Urinary bladder (tissue), 4 donors: ENCODE measurements at places on chromosomes 2 and 18. TPM values are rescaled to one million over a fixed set of nuclear protein-coding genes. Genes with fewer than 3 reads are reported as not detected.

GRCh38 chr18:77448046-77448445, 198.4 kb downstream of the GALR1 start:
- no peak for DNase-seq

- no peak for DNase-seq
Observed at GRCh38 chr2:202113571-202114142, 40.6 kb downstream of the KIAA2012 start.

- DNase-seq, result no peak
Observed at GRCh38 chr2:224165901-224166319, 126.8 kb upstream of the SERPINE2 start.

Gene SIX3
- not detected for total RNA-seq

DNA sequence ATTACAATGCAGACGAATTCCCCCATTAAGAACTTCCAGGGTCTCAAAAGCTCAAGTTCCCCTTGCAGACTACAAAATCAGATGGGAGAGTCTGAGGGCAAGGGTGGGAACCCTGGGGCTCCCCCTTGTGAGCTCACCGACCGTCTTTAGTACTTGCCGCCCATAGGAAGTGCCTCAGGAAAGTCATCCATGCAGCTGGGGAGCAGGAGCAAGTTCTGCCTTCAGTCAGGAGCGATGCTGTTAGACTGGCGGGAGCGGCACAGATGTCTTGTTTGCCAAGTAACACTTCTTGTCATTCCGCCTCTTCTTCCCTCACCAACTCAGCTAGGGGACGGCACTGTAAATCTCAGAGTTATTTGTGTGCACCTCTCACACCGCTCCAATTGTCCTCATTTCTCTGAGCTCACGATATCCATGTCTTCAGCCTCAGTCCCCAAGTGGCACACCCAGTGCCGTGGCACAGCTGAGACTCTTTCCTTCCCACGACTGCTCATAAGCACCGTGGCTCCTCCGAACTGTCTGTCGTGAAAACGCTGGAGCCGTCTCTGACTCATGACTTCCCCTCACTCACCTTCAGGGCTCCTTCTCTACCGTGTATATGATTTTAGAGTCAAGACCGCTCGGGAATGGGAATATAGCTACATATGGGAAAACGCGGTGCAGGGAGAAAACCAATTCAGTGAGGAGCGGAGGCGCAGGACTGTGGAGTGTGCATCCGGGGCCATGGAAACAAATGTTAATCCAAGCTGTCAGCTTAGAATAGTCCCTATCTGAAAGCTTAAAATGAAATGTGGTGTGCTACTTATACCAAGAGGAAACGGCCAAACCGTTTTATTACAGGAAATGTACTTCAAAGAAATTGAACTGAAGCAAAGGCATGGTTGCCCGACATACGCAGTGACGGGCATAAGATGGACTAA, 34.0 kb downstream of the UXS1 start:
- no peak for DNase-seq

DNA sequence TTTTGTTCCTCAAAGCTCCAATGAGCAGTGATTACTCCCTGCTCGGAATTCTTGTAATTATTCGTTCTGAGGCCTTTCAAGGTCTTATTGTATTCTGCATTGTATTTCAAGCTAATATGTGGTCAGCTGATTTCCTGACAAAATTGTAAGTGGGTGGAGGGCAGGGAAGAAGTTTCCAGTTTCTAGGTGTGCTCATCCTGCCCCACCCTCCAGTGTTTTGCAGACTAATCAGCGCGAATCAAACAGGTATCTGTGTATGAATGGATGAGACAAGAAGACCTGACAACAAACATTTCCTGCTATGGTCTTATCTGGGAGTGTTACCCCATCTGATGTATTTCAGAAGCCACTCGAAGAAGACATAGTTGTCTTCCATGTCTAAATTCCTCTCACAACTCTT, 35.3 kb downstream of the MYCN start:
- DNase-seq, result no peak

DNA sequence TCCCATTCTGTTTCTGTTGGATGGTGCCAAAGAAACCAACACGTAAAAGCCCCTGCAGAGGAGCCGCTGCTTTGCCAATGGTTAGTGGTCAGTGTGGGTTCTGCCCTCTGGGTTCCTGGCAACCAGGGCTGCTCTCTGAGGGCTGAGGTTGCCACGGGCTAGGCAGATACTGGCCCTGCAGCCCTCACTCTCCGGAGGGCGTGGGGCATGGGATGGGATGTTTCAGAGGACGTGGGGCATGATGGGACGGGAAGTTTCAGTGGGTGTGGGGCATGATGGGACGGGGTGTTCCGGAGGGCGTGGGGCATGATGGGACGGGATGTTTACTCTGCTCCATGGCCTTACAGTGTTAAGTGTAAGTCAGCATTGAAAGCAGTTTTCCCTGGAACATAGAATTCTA, 34.2 kb downstream of the ADI1 start:
- no peak for DNase-seq

GRCh38 chr2:27093430-27094352, 7.1 kb downstream of the KHK start:
- DNase-seq, result no peak

GRCh38 chr18:51110073-51110797, 80.2 kb downstream of the SMAD4 start:
- DNase-seq, result no peak

DNA sequence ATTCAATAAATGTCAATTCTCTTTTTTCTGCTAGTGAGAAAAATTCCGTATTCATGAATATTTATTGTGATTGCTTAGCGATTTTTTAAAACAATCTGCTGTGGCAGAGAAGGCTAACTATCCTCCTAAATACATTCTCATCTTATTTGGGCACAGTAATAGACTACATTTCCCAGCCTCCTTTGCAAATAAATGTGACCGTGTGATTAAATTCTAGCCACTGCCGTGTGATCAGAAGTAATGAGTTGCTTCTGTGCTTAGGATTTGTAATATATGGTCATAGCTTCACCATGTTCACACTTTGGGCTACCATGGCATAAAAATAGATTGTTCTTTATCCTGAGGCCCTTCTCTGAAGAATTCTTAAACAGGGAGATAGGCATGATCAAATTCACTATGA, 179.6 kb downstream of the FAM124B start:
- no peak for DNase-seq

Gene MPP4
- total RNA-seq, result 0.69 TPM

Gene EFR3B
- total RNA-seq, result 3.8 TPM

Gene MAPRE2
- total RNA-seq, result 21.7 TPM

DNA sequence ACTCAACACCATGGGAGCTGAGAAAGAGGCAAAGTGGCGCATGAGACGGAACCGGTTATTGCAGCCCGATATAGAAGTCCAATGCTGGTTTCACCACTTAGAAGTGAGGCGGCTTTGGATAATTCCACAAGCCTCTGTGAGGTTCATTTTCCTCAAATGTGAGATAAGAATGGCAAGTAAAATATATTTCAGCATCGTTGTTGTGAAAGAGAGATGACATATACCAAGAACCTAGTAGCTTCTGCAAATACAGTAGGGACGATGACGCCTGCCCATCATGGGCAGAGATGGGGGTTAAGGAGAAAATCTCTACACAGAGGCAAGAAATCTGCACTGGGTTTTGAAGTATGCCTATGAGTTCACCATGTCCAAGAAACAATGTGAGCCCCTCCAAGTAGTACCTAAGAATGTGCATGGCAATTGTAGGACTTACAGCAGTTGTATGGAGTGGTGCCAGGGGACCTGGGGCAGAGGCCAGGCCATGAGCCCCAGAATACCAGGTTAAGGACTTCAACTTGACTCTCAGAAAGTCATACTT, 352.0 kb downstream of the RNF144A start:
- no peak for DNase-seq

DNA sequence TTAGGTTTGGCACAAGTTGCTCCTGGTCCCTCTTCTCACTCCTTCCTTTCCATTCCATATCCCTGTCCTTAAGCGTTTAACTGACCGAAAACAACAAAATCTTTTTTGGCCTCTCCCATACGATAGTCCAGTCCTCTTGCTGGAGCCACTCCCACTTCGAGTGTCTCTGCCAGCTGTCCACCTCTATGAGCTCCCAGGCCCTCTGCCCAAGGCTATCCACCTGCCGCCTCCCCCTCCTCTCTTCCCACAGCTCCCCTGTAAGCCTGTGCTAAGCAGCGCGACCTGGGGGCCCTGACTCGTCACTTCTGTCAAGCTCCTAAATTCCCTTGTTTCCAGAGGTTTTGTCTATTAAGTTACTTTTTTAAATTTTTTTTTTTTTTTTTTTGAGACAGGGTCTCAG, 47.0 kb upstream of the FOSL2 start:
- no peak for DNase-seq

DNA sequence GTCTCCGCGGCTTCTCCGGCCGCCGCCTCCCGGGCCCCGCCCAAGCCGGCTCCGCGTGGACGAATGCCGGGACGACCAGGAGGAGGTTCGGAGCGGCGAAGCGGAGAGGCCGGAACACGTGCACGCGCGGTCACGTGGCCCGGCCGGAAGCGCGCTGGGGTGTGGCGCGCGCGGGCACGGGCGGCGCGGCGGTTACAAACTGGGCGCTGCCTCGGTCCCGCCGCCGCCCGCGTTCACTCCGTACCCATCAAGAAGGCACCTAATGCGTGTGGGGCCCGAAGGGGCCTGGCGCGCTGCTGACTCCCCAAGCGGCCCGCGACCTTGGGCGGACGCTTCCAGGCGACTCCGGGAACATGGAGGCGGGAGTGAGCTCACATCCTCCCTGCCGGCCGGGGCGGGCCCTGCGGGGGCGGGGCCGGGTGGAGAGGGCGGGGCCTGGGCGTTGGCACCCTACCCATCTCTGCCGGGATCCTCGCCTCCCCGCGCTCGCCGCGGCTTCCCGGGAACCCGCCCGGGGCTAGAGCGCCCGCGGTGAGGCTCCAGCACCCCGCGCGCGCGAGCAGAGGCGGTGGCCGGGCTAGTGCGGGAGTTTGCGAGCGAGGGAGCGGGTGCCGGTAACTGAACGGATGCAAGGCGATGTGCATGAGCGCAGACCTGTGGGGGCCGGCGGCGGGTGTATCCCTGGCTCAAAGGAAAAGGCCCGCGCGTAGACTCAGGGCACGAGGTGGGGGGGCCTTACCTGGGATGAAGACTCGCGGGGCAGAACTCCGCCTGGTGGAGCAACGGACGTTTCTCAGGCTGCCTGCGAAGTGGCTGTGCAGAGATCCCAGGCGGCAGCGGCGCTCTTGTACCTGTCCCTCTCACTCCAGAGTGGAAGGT, at the start of gene TMEM185B:
Gene TMEM185B, minus strand, starts transcription at position 367 of the 879 bp plus-strand sequence. CDS start 424 bp downstream, outside the sequence.
- no peak for DNase-seq

GRCh38 chr2:155190342-155190741, 491.8 kb downstream of the KCNJ3 start:
- no peak for DNase-seq

GRCh38 chr18:59917422-59917821, 17.6 kb downstream of the PMAIP1 start:
- no peak for DNase-seq

- no peak for DNase-seq
Observed at GRCh38 chr2:74845217-74845751, 11.4 kb downstream of the HK2 start.

Gene DNAJC5G
- total RNA-seq, result 0.42 TPM

- DNase-seq, result no peak
Observed at GRCh38 chr2:105725388-105725787, 19.3 kb upstream of the NCK2 start.

Gene GAD1
- total RNA-seq, result 0.85 TPM

DNA sequence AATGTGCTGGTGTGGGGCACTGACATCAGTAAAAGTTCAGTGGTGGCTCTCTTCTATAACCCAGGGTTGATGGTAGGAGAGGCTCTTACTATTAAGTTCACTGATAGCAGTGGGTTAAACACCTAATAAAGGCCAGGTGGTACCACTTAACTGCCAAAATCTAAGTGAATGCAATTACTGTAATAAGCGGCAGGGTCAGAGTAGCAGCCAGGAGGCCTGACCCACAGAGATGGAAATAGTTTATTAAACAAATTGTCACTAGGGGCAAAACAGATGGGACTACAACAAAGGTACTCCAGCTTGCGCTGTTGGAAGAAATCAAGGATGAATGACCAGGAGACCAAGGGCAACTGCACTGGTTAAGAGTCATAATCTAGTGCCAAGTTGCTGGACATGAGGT, 26.6 kb downstream of the ZSWIM2 start:
- DNase-seq, result no peak

DNA sequence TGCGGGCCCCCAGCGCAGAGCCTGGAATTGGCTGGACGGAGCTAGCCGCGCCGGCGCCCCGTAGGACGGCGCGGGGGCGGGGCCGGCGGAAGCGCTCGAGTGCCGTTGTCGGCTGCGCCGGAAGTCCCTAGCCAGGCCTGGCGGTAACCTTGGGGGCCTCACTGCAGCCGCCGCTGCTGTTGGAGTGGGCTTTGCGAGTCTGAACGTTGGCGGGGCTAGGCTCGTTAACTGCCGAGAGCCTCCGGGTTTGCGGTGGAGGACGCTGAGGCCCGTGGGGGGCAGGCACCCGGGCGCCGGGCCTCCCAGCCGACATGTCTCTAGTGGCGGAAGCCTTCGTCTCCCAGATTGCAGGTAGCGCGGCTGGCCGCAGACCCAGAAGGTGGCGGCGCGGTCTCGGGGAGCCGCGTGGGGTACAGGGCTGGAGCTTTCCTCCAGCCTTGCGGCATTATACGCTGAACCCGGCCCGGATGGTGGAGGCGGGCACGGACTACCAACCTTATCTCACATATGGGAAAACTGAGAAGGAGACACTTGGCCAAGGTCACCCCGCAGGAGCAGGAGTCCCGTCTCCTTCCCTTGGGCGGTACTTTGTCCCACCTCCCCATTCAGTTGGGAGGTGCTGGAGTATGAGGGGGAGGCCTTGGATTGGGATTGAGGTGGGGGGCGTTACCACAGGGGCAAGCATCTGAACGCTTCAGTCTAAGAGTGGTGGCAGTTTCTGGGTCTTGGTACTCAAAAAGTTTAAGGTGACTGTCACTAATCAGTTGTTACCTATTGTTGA, at the start of gene MTX2:
Gene MTX2, plus strand, starts transcription at position 124 of the 781 bp plus-strand sequence. Its CDS starts 188 bp downstream, at position 312.
- peak; percentile 47 for DNase-seq

Gene CRYGC
- total RNA-seq, result not detected

Gene C2orf81
- 0.74 TPM for total RNA-seq

- DNase-seq, result no peak
Observed at GRCh38 chr2:172241222-172241621, 138.5 kb upstream of the DLX2 start.

DNA sequence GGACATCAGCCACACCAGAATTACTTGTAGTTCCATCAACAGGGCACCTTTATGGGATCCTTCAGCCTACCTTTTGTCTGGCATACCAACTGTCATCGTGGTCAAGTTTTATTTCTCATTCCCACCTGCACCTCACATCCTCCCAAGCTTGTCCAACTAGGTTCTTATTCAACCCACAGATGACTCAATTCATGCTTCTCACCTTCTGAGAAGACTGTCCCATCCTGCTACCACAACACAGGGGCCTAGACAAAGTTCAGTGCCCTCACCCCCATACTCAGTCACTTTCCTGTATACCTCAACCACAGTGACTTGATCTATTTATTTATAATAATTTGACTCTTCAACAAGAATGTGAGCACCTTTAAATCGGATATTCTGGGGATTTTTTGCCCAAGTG, 114.4 kb upstream of the ACVR1C start:
- DNase-seq, result no peak

DNA sequence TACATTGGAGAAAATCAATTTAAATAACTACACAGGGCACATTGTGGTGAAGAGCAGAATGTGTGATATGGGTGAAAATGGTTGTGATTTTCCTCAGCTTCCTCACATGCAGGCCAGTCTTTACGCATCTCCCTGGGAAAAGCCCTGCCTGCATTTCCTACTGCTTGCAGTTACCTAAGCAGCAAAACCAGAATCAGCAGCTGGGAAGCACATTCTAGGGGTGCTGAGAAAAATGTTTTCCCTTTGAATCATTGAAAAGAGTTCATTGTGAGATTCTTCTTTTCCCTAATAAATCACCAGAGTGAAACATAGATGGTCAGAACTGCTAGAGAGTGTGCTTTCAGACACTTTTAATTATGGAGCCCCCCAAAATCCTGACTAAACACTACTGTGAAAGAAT, 656.0 kb downstream of the TDRD15 start:
- DNase-seq, result no peak

Gene RNU2-63P
- total RNA-seq, result not detected

Gene HOXD13
- 14.9 TPM for total RNA-seq
